ENCODE measurements at places on chromosomes 5 and 9. TPM values are rescaled to one million over a fixed set of nuclear protein-coding genes. Genes with fewer than 3 reads are reported as not detected.

- peak; percentile 99 for DNase-seq
Measured at GRCh38 chr5:96629774-96630173, 32.4 kb upstream of the CAST start.

- DNase-seq, result no peak
Measured at GRCh38 chr5:136128481-136128880, 4.2 kb upstream of the SMAD5 start.

GRCh38 chr9:104339692-104340091 is 164.4 kb upstream of the OR13F1 start:
- no peak for DNase-seq

The IFNA21 gene
- not detected for total RNA-seq

Measured in fibroblast of lung (primary cell).